ENCODE measurements at places on chromosomes 1 and 21.
A peak's percentile ranks its signal among the peaks of the same experiment; 100 is the strongest.

- no peak for DNase-seq
Observed at GRCh38 chr1:240107058-240107684, 15.5 kb downstream of the FMN2 start.

DNA sequence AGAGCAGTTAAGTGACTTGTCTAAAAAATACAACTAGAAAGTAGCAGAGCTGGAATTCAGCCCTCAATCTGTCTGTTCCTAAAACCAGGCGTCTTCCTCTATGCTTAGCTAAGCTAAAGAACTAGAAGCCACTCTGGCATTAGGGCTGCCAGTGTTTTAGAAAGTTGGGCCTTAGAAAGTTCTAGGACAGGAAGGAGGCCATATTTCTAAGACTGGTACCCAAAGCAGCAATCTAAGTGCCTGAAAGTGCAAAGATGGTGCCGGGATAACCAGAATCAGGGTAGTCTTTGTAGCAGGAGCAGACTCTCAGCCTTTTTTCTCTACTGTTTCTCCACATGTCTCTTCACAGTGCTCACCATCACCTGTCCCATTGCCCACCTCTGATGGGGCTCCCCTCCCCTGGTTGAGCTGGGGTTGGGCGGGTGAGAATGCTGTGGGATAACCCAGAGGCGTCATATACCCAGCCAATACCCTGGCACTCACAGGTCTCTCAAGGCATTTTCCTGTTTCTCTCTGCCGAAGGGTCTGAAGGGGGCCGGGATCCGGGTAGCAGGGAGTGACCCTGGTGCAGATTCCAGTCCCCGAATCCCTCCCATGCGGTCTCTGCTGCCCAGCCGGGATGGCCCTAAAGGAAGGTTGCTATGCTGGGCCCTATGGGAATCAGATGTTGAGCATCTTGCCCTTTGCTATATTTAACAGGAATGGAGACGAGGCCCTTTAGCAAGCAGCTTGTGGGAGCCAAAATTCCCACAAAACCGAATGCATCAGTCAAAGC is 1.1 kb upstream of the RCSD1 start:
- DNase-seq: no peak

DNA sequence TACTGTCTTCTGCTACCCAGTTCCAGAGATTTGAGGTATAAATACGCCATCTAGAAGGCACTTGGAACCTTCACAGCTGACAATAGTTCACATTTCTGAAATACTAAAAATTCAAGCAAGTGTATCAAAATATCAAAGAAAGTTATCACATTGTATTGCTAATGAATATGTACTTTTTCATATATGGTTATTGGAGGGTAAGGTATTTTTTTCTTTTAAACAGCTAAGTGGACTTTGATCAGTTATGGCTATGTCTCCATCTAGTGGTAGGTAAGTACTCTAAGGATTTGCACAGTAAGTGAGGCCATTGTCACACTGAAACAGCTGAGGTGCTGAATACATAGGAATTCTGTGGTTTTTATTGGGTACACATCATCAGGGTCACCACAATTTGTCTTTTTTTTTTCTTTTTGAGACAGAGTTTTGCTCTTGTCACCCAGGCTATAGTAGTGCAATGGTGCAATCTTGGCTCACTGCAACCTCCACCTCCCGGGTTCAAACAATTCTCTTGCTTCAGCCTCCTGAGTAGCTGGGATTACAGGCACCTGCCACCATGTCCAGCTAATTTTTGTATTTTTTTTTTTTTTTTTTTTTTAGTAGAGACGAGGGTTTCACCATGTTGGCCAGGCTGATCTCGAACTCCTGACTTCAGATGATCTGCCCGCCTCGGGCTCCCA is 49.1 kb upstream of the CR2 start:
- peak; percentile 36 for DNase-seq

GRCh38 chr1:29860056-29860455 is 623.7 kb downstream of the PTPRU start:
- DNase-seq: no peak

DNA sequence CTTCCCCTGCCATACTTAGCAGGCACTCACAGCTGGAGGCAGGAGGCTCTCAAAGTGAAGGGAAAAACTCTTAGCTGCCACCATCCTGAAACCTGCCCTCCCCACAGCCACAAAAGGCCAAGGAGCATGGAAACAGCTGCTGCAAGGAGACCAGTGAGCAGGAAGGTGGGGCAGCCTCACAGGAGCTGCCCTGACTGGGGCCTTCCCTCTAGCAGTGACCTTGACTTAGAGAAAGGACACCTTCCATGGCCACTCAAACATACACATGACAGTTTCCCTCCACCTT is 126.3 kb downstream of the HIVEP3 start:
- DNase-seq: no peak

DNA sequence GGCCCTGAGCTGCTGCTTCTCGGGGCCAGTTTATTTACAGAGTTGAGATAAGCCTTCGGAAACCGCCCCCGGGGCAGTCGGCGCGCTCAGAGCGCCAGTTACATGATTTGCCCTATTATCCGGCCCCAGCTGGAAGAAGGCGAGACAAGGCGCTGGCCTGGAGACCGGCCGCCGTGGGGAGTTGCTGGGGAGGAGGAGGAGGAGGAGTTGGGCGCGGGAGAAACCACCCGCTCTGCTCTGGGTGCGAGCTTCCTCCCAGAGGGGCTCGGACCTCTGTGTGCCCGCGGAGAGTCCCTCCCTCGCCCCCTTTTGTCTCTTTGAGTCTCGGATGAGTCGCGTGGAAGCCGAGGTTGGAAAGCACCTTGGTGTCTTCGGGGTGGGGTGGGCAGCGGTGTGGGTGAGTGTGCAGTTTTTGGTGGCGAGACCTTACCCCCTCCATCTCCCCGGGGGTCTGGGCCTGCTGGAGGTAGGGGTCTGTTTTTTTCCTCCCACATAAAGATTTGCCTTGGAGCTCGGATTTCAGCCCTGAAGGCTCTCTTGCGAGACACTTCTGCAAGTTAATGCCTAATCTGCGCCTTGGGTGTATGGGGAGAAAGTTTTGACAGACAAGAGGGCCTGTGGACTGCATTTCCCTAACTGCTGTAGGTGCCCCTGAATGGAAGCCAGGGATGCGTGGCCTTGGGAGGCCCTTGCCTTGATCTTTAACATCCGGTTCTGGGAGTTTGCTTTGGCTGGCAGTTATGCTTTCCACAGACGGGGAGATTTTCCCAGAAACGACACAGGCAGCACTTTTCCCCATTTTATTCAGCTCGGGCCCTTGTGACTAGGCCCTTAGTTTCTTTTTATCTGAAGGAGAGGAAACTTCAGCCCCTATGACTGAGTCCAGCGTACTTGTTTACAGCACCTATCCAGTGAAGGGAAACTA is 80.0 kb downstream of the NDUFS5 start:
- DNase-seq: no peak

DNA sequence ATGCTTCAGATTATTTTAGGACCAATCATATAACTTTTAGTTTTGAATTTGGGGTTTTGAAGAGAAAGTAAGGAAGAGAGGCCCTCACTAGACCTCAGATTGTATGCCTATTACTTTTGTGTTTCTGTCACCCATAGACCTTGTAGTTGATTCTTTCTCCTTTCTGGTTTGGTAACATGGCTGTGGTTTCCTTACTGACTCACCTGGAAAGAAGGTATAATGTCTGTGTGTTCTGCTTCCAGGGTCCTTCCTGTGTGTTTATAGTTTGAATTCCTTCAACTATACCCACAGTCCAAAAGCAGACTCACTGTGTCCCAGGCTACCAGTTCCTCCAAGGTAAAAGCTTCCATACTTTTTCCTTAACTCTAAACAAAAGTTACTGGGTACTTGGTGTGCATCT is 8.1 kb downstream of the SLC44A3 start:
- DNase-seq: no peak

DNA sequence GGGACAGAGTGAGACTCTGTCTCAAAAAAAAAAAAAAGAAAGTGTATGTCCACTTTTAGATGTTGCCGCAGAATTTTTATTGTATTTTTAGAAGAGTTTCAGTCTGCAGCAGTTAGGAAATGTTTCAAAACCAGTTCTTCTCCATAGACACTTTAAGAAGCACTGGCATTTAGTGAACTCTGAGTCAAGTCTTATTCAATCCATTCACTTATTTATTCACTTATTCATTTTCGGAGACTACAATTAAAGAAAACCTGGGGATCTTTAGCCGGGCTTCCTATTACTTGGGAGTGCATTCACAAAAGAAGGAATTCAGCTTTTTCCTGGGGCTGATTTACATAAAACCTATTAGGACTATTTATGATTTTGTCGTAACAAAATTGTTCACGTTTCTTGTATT is 12.3 kb downstream of the RCAN3 start:
- no peak for DNase-seq

GRCh38 chr1:222525951-222526350 is 22.0 kb downstream of the HHIPL2 start:
- no peak for DNase-seq
